ENCODE measurements at places on chromosomes 4 and X.

- no peak for DNase-seq
These were observed 54.4 kb upstream of the KLF3 start for GRCh38 chr4:38609614-38610013.

- no peak for DNase-seq
These were observed 63.8 kb upstream of the RPS6KA3 start for GRCh38 chrX:20330545-20330944.

GRCh38 chrX:109954955-109955354 is 48.0 kb upstream of the TMEM164 start:
- no peak for DNase-seq

DNA sequence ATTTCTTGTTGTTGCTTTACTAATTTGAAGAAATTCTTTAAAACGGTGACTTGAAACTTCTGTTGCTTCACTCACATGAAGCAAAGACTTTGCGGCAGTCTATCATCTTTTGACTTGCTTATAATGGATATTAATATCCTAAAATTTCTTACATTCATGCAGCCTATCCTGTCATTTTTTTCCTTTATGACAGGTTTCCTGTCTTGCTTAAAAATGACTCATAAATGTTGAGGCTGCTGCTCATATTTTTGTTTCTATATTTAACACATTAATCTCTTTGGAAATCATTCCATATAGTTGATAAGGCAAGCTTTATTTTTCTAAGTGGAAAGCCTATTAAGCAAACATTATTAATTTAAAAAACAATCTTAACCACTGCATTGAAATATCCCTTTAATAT is 176.6 kb upstream of the GALNTL6 start:
- DNase-seq: no peak

DNA sequence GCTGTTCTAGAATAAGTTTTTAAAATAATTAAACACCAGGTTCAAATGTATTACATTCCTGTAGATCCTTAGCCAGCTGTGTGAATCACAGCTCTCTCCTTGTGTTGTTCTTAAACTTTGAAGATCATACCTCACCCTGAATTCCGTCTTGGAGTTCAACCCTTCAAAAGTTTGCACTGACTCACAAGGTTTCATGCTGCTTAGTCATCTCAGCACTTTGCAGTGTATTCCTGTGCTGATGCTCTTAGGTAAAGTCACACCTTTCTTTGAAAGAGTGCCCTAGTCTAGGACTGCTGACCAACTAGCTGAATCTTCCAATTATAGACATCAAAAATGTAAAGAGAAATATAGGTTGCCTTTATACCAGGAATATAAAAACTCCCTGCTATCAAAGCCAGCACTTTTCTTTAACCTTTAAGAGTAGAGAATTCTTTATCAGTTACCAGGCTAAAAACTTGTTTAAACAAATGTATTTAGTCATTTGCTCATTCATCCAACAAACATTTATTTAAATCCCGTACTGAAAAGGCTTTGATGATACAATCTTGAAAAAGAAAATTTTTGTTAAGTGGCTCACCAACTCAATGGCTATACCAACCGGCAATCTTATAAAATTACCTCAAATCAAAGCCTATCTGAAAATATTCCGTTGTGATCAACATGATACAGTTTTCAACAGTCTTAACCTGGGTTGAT is 169.7 kb downstream of the RAP1GDS1 start:
- no peak for DNase-seq

- DNase-seq: no peak
These were observed 17.7 kb downstream of the DOCK11 start for GRCh38 chrX:118513120-118513898.

GRCh38 chrX:118734909-118735308 is 7.5 kb downstream of the IL13RA1 start:
- no peak for DNase-seq

GRCh38 chrX:39808471-39808917 is 289.3 kb downstream of the BCOR start:
- no peak for DNase-seq

DNA sequence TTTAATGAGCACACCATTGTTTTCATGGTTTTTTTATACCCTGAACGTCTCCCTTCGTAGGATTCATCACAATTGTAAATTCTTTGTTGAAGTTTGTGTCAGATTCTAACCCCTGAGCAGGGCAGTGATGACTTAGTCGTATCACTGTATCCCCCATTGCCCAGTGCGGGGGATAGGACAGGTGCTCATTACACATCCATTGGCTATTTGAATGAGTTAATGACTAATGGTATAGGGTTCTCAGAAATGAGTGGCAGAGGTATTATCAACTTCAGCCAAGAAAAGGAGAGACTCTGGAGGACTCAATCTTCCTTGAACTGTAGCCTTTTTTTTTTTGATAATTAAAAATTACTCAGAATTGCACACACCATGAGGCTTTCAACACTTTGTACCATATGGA is 64.6 kb downstream of the SYNPO2 start:
- no peak for DNase-seq

DNA sequence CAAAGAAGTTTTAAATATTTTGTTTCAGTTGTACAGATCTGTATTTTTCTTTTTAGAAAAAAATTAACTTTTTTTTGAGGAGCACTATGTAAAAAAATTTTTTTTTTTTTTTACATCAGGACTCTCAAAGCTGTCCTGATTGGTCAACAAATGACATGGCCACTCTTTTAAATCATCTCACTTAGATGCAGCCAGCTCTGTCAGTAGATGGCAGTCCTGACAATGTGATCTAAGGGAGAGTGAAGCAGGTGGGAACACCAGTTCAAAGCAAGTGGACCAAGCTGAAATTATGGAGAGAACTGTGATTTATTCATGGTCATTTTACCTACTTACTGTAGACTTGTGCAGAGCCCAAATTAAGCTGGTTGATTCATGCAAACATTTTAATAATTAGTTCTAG is 174.7 kb upstream of the GPRIN3 start:
- DNase-seq: peak; percentile 34

DNA sequence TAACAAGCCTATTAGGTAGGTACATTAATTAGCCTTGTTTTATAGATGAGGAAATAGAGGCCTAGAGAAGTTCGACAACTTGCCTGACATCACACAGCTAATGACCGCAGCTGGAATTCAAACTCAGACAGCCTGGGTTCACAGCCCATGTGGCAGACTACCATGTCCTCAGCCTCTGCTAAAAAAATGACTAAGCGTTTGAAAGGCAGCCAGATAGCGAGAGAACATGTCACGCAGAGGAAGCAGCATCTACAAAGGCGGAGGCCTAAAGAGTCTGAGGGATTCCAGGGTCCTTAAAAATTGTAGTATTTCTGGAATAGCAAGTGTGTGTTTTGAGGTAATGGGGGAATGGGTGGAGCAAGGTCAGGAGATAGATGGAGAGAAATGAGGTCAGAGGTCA is 33.2 kb upstream of the BMP15 start:
- no peak for DNase-seq

- DNase-seq: no peak
These were observed 103.2 kb downstream of the ANXA3 start for GRCh38 chr4:78654807-78655206.

GRCh38 chrX:105658136-105658535 is 164.2 kb upstream of the NRK start:
- no peak for DNase-seq

DNA sequence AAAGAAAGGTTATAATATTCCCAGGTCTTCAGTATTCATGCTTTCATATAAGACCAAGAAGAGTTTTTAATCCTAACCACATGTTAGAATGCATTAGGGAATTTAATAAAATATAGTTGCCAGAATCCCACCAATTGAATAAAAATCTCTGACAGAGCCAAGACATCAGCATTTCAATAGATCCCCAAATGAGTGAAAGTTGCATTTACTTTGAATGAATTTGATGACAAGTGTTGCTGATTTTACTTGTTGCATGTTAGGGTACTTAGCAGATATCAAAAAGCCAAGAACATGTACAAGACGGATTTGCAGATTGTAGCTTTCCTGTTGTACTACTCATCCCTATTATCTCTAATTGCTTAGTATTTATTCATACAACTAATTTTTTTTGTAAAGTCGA is 39.9 kb upstream of the PRR27 start:
- no peak for DNase-seq

DNA sequence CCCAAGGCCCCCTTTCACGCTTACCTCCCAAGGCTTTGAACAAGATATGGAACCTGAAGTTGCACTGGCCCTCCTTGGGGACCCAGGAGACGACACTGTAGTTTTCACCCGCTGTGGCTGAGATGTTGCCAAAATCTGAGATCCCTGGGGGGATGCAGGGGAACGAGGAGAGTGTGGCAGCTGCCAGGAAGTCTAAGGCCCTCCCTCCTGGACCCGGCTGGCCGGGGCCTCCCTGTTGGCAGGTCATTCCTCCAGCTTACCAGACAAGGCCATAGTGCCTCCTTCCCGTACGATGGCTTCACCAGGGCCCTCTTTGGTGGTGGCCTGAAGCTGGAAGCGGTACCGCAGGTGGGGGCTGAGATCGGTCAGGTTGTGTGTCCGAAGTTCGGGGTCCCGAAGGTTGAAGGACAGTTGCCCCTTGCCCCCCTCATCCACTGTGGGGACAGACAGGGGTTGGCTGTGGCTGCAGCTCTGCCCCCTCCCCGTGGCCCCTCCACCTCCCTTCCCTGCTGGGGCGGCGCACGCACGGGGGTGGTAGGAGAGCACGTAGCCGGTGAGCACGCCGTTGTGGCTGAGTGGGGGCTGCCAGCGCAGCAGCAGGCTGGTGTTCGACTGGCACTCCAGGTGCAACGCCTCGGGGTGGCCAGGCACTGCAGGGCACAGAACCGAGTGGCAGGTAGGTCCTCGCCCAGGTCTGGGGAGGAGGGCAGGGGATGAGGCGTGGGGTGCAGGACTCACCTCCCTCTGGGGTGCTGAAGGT is 21.2 kb downstream of the L1CAM start:
- no peak for DNase-seq

- DNase-seq: no peak
These were observed 91.9 kb upstream of the MAPK10 start for GRCh38 chr4:86451560-86452330.

DNA sequence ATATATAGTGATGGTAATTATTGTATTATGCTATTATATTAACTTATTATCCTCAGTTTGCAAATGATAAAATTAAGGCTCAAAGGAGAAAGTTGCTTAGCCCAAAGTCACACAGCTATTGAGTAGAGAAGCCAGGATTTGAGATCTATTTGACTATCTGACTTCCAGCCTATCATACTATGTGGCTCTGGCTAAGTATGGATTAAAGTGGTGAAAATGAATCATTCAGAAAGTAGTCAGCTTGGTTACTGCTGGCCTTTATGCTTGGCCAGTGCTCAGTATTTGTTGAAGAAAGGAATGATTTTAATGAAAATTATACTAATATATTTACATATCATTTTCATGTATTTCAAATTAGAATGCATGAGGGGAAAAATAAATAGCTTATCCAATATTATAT is 219.8 kb downstream of the SHROOM3 start:
- no peak for DNase-seq

DNA sequence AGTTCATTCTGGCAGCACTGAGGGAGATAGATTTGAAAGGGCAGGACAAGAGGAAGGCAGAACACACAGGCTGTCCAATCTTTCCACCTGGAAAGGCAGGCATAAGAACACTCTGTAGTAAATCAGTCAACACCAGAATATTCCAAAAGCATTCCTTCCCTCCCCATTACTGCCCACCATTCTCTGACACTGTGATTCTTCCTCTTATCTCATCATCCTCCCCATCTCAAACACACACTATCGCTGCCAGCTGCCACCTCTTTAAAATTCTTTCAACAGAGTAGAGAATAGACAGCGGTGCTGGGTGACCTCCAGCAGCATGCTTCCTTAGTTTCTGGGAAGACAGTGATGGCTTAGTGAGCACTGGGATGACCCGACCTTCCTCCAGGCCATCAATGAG is 53.7 kb upstream of the MYOZ2 start:
- DNase-seq: no peak

GRCh38 chr4:30930276-30930675 is 210.1 kb downstream of the PCDH7 start:
- no peak for DNase-seq

DNA sequence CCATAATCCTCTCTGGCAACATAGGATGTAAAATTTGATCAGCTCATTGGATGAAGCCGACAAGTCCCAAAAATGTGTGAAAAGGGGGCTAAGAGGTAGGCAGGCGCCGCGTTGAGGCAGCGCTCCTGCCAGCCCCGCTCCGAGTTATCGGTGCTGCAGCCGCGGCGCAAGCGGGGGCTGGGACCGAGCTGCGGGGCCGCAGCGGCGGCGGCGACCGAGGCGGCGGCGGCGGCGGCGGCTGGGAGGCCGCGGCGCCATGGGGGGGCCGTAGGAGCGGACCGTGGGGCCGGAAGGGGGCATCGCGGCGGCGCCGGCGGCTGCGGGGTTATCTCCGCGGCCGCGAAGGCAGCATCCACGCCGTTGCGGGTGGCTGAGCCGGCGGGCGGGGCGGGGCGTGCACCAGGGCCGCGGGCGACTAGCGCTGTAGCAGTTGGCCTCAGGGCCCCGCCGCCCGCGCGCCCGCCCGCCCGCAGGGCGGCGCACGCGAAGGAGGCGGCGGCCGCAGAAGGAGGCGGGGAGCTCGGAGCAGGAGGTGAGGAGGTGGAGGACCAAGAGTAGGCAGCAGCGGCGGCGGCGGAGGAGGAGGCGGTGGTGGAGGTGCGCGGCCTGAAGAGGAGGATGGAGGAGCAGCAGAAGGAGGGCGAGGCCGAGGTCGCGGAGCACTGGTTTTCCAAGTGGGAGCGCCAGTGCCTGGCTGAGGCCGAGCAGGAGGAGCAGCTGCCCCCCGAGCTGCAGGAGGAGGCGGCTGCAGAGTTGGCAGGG is 126.0 kb upstream of the CXorf66 start:
- DNase-seq: peak; percentile 40

DNA sequence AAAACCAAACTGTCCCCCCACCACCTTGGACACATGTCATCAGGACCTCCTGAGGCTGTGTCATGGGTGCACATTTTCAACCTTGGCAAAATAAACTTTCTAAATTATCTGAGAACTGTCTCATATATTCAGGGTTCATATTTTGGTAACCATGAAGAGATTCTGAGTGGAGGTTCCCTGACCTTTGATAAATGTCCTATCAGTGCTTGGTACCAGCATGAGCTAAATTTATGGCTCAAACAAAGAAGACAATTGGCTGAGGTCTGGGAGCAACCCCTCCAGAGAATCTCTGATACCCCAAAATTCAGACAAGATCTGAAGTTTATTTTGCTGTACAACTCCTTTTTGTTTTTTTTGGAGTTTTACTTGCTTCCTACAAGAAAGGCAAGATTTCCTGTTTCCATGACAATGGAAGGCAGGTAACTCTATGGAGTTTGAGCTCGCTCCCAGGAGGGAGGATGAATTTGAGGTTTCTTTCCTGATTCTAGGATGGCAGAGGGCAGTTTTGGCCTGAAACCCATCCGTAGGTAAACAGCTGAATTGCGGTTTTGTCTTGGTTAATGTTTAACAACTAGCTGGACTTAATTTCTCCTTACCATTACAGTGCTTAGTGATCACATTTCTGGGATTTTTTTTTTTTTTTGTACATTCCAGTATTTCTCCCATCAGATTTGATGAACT is 14.5 kb downstream of the UGT2B15 start:
- no peak for DNase-seq

- DNase-seq: no peak
These were observed 9.3 kb downstream of the RAB40A start for GRCh38 chrX:103510031-103510430.

GRCh38 chr4:37797374-37797773 is 29.1 kb upstream of the PGM2 start:
- DNase-seq: no peak

GRCh38 chr4:72283357-72283756 is 251.6 kb downstream of the NPFFR2 start:
- DNase-seq: no peak
